ENCODE measurements at places on chromosomes 12 and 14. TPM values are rescaled to one million over a fixed set of nuclear protein-coding genes. Genes with fewer than 3 reads are reported as not detected.

The METTL25 gene
- 15.9 TPM for total RNA-seq

The ERGIC2 gene
- total RNA-seq = 93.4 TPM

The CLEC2A gene
- total RNA-seq = not detected

The USP5 gene
- 91.1 TPM for total RNA-seq

The TMEM63C gene
- total RNA-seq = not detected

GRCh38 chr14:102418853-102419240 lies 56.1 kb downstream of the TECPR2 start:
- DNase-seq = no peak

GRCh38 chr12:22130671-22131070 lies 84.7 kb downstream of the CMAS start:
- DNase-seq = no peak

- DNase-seq = no peak
Observed at GRCh38 chr12:94725375-94726168, 75.2 kb upstream of the TMCC3 start.

GRCh38 chr12:24780697-24781368 lies 168.1 kb downstream of the BCAT1 start:
- DNase-seq = no peak

GRCh38 chr12:12903642-12904609 lies 12.6 kb downstream of the GPRC5A start:
- DNase-seq = peak; percentile 51

- no peak for DNase-seq
Observed at GRCh38 chr12:106389151-106389550, 31.6 kb downstream of the POLR3B start.

- DNase-seq = no peak
Observed at GRCh38 chr14:57560681-57561080, 67.0 kb upstream of the CCDC198 start.

DNA sequence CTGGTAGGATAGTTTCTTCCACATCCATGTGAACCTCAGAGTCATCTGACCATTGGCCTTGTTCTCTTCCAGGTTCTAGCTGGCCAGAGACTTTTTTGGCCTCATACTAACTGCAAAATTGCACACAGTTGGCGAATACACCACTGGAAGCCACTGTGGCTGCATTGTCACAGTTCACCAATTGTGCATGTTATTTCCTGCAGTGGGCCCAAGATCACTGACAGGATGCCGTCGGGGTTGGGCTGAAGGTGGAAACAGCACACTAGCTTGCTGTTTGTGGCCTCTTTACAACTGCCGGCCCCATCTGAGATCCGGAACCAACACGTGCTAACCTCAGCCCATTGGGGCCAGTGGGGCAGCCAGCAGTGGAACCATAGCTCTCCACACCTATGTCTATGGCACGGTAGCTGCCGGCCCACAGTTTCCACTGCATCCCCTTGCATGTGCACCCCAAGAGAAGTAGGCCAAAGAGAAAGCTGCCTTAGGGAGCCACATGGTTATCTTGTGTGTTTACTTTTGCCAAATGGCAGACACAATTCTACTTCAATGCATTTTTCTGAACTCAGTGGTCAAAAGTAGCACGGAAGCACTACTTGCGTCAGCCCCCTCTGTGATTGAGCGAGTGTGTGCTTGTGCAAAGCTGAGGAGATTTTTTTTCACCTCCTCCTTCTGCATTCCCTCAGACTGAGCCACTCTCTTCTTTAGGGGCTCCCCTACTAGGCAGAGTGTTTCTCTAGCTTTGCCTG lies 464.0 kb downstream of the RAD51B start:
- no peak for DNase-seq

GRCh38 chr12:93273834-93274564 lies 103.7 kb upstream of the NUDT4 start:
- no peak for DNase-seq

- DNase-seq = no peak
Observed at GRCh38 chr12:42546709-42547108, 42.8 kb downstream of the PRICKLE1 start.

GRCh38 chr12:111100554-111100953 lies 180.2 kb upstream of the MYL2 start:
- no peak for DNase-seq

GRCh38 chr12:131112700-131113290 lies 159.1 kb downstream of the ADGRD1 start:
- DNase-seq = peak; percentile 71

- no peak for DNase-seq
Observed at GRCh38 chr12:124508381-124509079, 58.9 kb downstream of the NCOR2 start.

- DNase-seq = no peak
Observed at GRCh38 chr14:100488057-100488456, 99.2 kb downstream of the BEGAIN start.

- no peak for DNase-seq
Observed at GRCh38 chr12:81078469-81079196, 754 bp downstream of the ACSS3 start.

GRCh38 chr12:52233462-52234207 lies 592 bp downstream of the KRT7 start:
- peak; percentile 63 for DNase-seq

GRCh38 chr12:46227616-46228015 lies 41.2 kb downstream of the SLC38A1 start:
- no peak for DNase-seq

GRCh38 chr14:55279384-55279783 lies 8.2 kb downstream of the FBXO34 start:
- DNase-seq = no peak

- no peak for DNase-seq
Observed at GRCh38 chr12:12539028-12539810, 23.4 kb downstream of the DUSP16 start.

GRCh38 chr14:100900837-100901390 lies 2.6 kb downstream of the RTL1 start:
- DNase-seq = no peak

DNA sequence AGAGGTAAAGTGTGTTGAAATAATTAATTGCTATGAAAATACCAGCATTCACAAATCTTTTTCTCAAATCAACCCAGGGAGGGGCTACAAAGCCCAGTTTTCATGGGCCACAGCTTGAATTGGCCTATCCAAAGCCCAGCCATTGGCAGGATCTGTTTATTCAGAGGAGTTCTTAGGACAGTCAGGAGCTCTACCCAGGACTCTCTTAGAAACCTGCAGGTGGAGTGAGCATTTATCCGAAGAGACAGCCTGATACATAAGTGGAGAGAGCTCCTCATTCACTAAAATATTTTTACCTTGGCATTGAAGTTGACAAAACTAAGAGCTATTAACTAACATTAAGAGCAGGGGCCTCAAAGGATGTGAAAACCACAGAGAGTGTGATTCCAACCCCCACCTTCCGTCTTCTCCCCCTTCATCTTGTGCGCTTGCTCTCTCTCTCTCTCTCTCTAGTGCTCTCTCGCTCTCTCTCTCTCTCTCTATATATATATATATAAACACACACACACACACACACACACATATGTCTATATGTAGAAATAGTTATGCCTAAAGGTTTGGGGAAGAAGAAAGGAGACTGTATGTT lies 315.5 kb downstream of the SNAPC1 start:
- no peak for DNase-seq

- DNase-seq = no peak
Observed at GRCh38 chr12:67957383-67957782, 31.9 kb upstream of the IFNG-AS1 start.

DNA sequence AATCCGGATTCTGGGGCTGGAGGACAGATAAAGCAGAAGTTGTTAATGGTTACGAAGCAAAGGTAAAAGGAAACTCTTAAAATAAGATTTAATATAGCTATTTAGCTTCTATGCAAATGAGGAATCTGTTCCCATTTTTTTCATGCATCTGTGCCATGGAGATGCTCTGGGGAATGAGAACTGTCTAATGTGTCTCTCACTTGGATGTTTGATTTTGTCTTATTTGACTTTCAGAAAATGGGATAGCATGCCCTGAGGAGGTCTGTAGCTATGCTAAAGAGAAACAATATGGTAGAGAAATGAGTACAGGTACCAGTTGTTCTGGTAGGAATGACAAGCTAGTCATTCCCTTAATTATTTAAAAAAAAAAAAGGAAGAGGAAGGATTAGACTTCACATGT lies 24.3 kb downstream of the C12orf76 start:
- DNase-seq = no peak
